ENCODE measurements at places on chromosomes 4 and X.

GRCh38 chr4:151768835-151769234, 8.0 kb upstream of the GATB start:
- no peak for DNase-seq

DNA sequence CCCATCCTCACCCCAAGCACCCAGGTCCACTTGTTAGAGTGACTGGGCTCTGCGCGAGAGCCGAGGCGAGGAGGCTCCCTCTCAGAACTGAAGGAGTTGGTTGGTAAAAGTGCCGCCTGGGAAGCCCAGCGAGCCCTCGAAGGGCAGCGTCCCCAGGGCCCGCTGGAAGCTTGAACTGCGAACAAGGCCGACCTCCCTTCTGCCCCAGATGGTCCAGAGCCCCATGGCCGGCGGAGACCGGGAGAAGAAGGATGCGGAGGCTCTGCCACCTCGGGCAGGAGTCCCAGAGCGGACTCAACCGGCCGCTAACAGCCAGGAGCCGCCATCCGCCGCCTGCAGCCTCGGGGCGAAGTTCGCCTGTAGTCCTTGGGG, 116.3 kb upstream of the TEX13C start:
- no peak for DNase-seq

- no peak for DNase-seq
These were observed 172.5 kb upstream of the GPC4 start for GRCh38 chrX:133587818-133588217.

DNA sequence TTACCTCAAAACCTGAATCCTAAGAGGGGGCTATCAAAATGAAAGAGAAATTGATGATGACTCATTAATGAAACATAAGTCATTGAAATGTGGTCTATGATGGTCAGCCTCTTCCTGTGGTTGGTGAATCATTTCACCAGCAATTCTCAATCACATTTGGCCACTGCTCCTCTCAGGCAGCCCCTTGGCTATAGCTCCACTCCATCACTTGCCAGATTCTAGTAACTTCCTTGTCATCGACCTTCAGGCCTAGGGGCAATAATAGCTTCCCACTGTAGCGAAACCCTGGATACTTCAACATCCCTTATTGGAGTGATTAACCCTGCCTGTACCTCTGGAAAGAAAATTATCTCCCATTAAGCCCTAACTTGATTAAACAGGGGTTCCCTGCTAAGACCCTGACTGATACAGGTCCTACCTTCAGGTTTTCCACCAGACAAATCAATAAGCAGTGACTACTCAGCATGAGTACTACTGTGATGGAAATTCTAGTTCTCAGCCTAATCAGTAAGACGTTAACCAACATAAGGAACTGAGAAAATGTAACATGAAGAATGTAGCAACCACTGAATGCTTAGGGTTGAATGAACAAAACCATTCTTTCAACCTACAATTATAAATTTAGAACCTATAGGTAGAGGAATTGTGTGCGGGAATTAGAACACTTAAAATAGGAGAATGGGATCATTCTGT, 30.4 kb downstream of the ADH7 start:
- peak; percentile 62 for DNase-seq

DNA sequence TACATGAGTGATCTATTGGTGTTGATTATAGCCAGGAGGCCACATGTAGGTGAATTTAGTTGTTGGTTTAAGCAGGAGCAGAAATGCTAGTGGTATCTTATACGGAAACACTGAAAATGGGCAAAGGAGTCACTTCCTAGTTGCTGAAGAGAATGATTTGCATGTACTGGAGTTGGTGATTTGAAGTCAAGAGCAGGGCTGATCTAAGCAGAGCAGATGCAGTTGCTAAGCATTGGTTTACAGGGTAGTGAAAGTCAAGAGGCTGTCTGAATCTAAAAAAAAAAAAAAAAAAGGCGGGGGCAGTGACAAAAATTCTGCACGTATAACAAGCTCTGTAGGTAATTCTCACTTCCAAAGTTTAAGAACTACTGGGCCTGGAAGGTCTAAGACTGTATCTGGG, 90.4 kb upstream of the HPRT1 start:
- peak; percentile 80 for DNase-seq

GRCh38 chrX:47293106-47293505, 60.3 kb downstream of the USP11 start:
- no peak for DNase-seq

- no peak for DNase-seq
These were observed 68.7 kb downstream of the NBDY start for GRCh38 chrX:56797574-56798338.

DNA sequence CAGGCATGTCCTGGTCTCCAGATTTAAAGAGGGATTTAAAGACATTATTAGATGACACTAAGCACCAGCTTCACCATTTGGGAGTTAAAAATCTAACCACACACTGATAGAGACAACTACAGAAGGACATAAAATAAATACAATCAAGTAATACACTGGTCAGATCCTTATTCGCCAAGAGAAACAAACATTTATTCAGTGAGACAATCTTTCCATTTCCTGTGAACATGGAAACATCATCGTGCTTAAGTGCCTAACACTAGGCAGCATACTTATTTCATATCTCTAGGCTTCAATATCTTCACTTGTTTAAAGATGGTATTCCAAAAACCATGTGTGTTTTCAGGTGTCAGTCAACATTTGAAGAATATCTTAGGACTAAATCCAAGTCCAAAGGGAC, 103.6 kb downstream of the AREG start:
- no peak for DNase-seq

GRCh38 chr4:126065016-126065415, 750.3 kb downstream of the FAT4 start:
- DNase-seq: no peak

GRCh38 chr4:81688085-81688484, 216.4 kb upstream of the RASGEF1B start:
- no peak for DNase-seq

DNA sequence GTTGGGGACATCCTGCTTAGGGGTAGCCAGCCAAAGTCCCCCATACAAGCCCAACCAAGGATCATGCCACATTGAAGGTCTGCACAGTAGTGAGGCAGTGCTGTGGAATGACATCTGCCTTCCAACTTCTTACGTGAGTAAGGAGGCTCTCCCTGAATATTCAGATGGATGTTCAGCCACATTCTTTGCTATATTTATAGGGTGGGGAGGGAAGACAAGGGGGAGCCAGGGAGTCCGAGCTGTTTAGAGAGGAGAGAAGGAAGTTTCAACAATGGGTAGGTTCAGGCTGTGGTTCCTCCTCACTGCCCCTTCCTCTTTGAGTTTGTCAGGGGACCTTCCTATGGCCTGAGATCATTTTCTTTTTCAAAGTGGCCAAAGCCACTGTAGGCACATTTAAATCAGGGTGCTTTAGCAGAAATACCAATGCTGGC, 29.8 kb downstream of the MSN start:
- DNase-seq: no peak

DNA sequence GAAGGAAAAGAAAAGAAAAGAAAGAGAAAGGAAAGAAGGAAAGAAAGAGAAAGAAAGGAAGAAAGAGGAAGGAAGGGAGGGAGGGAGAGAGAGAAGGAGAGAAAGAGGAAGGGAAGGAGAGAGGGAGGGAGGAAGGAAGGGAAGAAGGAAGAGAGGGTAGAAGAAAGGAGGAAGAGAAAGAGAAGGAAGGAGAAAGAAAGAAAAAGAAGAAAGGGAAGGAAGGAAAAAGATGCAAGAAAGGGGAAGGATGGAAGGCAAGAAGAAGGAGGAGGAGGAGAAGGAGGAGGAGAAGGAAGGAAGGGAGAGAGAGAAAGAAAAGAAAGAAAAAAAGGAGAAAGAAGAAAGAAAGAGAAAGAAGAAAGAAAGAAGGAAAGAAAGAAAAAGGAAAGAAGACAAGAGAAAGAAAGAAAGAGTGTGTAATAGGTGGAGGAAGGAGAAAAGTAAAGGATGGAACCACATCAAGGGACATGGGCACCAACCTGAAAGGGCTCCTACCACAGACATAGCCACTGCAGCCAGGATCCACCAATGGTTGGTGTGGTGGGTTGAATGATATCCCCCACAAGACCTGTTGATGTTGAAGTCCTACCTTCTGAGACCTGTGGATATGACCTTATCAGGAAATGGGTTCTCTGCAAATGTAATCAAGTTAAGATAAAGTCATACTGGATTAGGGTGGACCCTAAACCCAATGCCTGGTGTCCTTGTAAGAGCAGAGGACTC, 80.2 kb downstream of the RELL1 start:
- DNase-seq: no peak

- DNase-seq: no peak
These were observed 28.7 kb downstream of the UGT2B7 start for GRCh38 chr4:69124941-69125340.

GRCh38 chrX:6071731-6072130, 156.9 kb downstream of the NLGN4X start:
- DNase-seq: no peak

GRCh38 chr4:25702848-25703247, 47.2 kb downstream of the SLC34A2 start:
- no peak for DNase-seq

GRCh38 chrX:77444075-77444474, 3.1 kb upstream of the FGF16 start:
- DNase-seq: no peak

GRCh38 chrX:131068945-131069719, 11.0 kb downstream of the ARHGAP36 start:
- DNase-seq: no peak

DNA sequence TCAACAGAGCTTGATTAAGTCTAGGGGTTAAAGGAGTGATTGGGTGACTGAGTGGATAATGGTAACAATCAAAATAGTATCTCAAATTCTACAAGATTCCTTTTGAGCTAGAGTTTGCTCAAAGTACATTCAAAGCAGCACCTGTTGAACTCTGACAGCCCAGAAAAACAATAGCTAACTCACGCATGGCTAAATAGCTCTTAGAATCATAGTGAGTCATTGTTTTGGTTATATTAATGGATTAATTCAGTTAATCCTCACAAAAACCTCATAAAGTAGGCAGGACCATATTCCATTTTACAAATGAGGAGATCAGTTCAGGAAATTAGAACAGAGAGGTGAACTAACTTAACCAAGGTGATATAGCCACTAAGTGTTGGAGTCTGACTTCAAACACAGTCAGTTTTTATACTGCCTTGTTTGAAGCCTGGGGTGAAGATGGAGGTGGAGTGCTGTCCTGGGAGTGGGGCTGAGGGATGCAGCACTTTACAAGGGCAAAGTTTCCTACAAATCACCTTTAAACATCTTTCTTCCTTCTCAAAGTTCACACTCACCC, 35.9 kb upstream of the PPM1K start:
- DNase-seq: peak; percentile 21

- no peak for DNase-seq
These were observed 192.5 kb downstream of the MAML3 start for GRCh38 chr4:139961344-139961946.

All from GM12864 (cell line).